ENCODE measurements at places on chromosomes 6 and 20.

- no peak for DNase-seq
Measured at GRCh38 chr20:35981969-35982368, 13.6 kb downstream of the CNBD2 start.

DNA sequence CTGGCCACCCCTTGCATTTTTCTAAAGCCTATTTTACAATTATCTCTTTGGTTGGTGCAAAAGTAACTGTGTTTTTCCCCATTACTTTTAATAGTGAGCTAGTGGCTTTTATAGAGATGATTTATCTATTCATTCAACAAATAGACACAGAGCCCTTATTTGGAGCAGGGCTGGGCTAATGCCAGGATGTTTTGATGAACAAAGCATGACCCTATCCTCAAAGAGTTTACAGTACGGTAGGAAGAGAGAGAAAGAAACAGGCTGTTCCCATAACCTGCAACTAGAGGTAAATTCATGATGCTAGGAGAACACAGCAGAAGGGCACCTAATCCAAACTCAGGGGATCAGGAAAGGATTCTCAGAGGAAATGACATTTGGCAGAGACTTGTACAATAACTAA is 37.3 kb upstream of the UST start:
- no peak for DNase-seq

DNA sequence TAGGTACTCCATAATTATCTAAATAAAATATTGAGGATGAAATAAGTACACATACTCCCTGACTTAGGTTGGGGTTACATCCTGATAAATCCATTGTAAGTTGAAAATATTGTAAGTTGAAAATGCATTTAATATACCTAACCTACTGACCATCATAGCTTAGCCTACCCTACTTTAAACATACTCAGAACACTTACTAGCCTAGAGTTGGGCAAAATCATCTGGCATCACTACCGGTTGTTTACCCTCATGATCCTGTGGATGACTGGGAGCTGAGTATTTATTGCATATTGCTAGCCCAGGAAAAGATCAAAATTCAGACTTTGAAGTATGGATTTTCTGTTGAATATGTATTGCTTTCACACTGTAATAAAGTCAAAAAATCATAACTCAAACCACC is 467.3 kb downstream of the C6orf118 start:
- DNase-seq: no peak

- no peak for DNase-seq
Measured at GRCh38 chr6:108337721-108338120, 42.9 kb downstream of the AFG1L start.

- no peak for DNase-seq
Measured at GRCh38 chr6:104642871-104643270, 216.8 kb downstream of the HACE1 start.

GRCh38 chr6:119960456-119960855 is 610.9 kb upstream of the MAN1A1 start:
- DNase-seq: no peak

DNA sequence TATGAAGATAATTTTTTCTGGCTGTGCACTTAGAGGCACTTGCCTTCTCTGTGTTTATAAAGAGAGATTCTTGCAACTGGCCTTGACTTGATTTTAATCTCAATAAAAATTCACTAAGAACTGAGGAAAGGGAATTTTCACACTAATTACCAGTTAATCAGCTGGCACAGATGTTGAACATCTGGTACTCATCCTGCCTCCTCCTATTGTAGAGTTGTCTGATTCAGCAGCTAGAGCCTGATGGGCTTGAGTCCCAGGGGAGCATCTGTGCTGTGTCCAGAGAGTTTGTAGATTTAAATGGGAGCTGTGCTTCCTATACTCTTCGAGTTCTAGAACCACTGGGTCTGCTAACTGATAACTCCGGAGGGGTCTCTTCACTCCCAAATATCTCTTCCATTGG is 284.4 kb upstream of the RNF24 start:
- DNase-seq: no peak

GRCh38 chr6:146923205-146923833 is 280.9 kb upstream of the STXBP5 start:
- DNase-seq: no peak

DNA sequence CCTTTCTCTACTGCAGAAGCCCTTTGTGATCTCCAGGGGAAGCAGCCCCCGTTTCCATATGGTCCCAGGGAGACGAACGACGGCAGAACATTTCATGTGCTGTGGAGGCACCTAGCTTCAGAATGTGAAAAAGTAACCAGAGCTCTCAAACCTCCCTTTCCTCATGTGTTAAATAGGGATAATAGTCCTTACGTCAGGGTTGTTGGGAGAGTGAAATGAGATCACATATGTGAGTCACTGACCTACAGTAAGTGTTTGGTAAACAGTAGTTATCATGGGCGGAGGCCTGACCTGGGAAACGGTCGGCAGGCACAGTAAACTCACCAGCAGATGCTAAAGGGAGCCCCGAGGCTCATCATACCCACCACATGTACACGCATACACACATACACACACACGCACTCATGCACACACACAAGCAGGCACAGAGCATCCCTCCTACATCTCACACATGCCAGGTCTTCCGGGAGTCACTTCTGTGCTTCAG is 89.7 kb downstream of the LY86 start:
- DNase-seq: peak; percentile 80

GRCh38 chr6:10138917-10139316 is 276.0 kb downstream of the TFAP2A start:
- peak; percentile 47 for DNase-seq

- DNase-seq: no peak
Measured at GRCh38 chr6:55286824-55287223, 40.4 kb upstream of the GFRAL start.

DNA sequence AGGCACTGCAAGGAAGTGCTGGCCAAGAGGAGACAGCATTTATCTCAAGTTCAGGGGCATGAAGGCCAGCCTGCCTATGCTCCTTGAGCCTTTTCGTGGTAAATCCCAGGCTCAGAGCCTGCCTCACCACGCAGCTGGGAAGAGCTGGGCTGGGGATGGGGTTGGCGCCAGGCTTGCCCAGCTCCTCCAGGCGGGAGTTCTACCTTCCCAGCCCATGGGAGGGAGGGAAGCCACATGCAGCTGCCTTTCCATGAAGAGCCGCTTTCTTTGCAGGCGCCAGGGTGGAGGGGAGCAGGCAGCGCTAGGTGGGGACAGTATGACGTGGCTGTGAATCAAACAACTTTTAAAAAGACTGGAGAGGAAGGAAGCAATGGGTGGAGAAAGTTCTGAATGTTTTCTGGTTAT is 19.5 kb upstream of the SIRT5 start:
- no peak for DNase-seq

DNA sequence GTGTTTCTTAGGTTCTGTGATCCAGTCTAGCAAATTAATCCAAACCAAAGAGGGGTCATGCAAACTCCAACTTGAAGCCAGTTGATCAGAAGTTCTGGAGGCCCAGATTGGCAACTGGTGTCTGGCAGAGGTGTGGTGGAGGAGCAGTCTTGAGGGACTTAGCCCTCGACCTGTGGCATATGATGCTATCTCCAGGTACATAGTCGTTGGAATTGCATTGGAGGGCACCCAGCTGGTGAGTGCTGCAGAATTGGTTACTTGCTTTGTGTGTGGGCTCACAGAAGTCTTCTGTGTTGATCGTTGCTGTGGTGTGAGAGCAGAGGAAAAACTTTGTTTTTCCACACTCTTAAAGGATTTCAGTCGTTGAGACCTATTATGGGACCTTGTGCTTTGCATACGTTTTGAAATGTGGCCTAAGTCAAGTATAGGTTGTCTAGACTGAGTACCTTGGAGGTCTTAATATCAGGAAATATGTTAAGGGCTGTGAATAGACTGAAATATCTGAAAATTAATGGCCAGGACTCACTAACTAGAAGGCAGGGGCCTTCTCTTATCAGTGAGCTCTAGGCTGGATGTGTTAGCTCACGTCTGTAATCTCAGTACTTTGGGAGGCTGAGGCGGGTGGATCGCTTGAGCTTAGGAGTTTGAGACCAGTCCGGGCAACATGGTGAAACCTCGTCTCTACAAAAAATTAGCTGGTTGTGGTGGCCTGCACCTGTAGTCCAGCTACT is 7.8 kb downstream of the PANK2 start:
- DNase-seq: no peak

DNA sequence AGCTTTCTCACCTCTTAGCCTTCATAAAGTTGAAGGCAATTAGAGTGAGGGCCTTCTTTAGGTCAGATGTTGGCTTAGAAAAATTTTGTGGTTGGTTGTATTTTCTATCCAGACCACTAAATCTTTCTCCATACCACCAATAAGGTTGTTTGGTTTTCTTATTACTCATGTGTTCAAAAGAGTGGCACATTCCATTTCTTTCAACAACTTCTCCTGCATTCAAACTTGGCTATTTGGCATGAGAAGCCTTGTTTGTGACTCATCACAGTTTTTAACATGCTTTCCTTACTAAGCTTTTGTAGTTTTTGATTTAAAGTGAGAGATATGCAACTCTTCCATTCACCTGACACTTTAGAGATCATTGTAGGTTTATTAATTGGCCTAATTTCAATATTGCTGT is 949.6 kb downstream of the TBC1D32 start:
- DNase-seq: no peak

DNA sequence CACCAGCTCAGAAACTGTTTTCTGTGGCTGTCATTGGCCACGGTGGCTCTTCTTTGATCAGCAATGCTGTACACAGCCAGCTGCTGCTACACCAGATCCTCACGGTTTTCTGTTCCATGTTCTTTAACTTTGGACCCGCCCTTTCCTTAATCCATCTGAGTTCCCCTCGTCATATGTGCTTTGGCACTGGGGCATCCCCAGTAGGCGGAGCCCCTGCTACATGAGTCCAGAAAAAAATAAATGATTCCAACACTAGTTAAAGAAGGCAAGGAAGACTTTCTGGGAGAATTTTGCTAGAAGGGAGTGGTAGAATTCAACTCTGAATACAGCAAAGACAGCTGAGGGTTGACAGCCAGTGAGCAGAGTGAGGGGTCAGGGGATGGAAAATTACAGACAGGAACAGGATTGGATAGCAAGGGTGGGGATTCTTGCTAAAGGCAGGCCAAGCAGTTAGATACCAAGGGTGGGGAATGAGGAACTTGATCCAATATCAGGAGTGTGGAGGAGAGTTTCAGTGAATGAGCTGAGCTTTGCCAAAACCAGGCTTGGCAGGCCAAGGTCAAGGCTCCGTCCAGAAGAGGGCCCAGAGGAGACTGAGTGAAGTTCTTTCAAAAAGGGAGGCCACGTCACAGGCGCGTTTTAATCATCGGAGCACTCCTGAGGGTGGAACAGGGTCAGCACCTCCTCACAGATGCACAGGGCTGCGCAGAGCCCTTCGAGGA is 391.8 kb downstream of the CDH4 start:
- DNase-seq: no peak

DNA sequence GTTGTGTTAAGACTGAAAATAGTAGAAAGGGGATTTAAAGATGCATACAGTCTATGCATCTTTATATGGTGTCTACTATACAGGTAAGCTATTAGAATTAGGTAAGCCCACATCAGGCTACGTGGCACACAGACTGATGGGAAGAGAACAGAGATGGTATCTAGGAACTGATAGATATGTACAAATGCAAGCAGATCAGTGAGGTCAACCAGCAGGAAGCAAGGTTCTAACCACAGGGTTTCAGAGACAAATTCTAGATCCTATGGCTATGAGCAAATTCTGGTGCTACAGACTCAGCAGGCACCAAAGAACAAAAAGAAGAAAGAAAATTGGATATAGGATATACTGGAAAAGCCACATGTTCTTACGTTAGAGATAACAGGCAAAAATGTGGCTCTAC is 110.6 kb downstream of the TRDN start:
- DNase-seq: no peak

GRCh38 chr6:20879121-20879520 is 344.9 kb downstream of the CDKAL1 start:
- DNase-seq: no peak

DNA sequence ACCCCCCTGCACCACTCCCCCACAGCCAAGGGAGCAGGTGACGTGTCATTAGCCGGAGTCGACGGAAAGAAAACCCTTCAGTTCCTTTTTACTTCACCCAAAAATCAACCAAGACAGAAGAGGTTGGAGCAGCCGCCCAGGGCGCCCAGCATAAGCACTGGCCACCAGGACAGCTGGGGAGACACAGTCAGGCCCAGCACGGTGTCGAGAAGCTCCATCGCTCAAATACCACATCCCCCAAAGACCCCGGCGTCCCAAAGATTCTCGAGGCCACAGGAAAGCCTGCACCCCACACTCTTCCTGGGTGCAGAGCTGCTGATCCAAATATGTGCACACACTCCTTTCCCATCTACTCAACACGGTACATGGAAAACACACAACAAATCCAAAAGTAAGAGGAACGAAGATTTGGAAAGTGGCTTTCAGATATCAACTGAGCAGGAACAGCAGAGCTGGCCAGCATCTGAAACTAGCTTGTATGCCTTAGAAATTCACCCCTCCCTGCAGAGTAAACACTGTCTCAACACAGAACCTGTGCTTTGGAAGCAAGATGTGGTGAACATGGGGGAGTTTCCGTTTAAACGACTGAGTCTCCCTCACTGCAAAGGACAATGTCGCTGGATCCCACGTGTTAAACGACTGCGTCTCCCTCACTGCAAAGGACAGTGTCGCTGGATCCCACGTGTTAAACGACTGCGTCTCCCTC is 54.6 kb downstream of the DLL1 start:
- DNase-seq: no peak

DNA sequence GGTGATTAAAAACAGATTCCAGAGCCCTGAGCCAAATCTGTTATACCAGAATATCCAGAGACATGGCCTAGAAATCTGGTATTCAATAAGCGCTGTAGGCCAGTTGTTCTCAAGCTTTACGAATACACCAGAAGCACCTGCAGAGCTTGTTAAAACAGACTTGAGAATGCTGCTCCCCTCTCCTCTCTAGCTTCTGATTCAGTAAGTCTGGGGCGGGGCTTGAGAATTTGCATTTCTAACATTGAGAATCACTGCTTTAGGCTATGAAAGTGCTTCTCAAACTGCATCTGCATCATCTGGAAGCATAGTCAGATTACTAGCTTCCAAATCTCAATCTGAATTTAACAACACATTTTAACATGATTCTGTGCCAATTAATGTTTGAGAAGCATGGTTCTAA is 20.5 kb upstream of the MAN1A1 start:
- no peak for DNase-seq

DNA sequence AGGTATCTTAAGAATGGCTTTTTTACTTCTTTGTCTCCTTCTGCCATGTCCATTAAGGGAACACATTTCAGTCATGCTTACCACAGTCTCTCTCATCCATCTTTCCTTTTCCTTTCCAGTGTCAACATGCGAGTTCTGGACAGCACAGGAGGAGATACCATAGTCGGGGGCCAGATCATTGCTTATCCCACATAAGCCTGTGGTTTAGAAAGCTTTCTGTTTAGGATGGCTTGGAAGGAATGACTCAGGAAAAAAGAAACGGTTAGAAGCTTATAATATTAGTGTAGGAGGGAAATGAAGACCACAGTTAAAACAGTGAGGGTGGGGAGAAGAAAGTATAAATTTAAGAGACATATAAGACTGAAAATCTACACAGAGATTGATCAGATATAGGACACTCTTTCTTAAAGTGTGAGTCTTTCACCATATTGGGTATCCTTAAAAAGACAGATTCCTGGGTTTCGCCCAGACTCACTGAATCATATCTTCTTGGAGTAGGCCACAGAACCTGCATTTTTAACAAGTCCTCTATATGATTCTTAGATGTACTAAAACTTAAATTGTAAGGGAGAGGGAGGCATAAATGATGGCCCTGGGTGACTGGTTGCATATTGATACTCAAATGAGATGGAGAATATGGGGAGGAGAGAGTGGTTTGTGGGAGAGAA is 36.1 kb downstream of the DSE start:
- no peak for DNase-seq

All from Caki2 (cell line).